IPS DF 6.9 (cell line): ENCODE measurements at places on chromosomes 5 and 9.

DNA sequence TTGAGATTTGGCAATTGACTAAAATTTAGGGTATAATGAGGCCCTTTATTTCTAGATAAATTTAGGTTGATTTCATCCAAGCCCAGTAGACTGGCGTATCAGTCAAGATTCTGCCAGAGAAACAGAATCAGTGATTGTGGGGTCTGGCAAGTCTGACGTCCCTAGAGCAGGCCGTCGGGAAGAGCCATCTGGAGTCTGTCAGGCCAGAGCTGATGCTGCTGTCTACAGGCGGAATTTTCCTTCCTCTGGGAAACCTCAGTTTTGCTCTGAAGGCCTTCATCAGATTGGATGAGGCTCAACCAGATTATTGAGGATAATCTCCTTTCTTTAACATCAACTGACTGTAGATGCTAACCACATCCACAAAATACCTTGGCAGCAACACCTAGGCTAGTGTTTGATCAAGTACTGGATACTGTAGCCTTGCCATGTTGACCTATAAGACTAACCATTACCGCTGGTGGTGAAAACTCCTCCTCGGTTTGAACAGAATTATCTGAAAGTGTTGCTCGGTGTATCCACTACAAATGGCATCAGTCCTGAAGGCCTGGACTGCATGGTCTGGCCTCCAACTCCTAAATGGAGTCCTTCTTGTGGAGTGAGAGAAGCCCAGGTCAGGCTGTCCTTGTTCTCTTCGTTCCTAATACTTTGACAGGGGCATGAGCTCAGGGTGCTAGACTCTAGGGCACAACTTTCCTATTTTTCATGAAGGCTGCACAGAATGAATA lies 83.2 kb upstream of the ANKH start:
- DNase-seq = no peak

- no peak for DNase-seq
Measured at GRCh38 chr5:80565330-80565729, 4.8 kb downstream of the ANKRD34B start.

- no peak for DNase-seq
Measured at GRCh38 chr9:72864327-72864726, 88.5 kb downstream of the ALDH1A1 start.

- DNase-seq = no peak
Measured at GRCh38 chr9:70205366-70206020, 53.3 kb upstream of the SMC5 start.

- DNase-seq = no peak
Measured at GRCh38 chr5:154181161-154181560, 9.4 kb upstream of the GALNT10 start.

DNA sequence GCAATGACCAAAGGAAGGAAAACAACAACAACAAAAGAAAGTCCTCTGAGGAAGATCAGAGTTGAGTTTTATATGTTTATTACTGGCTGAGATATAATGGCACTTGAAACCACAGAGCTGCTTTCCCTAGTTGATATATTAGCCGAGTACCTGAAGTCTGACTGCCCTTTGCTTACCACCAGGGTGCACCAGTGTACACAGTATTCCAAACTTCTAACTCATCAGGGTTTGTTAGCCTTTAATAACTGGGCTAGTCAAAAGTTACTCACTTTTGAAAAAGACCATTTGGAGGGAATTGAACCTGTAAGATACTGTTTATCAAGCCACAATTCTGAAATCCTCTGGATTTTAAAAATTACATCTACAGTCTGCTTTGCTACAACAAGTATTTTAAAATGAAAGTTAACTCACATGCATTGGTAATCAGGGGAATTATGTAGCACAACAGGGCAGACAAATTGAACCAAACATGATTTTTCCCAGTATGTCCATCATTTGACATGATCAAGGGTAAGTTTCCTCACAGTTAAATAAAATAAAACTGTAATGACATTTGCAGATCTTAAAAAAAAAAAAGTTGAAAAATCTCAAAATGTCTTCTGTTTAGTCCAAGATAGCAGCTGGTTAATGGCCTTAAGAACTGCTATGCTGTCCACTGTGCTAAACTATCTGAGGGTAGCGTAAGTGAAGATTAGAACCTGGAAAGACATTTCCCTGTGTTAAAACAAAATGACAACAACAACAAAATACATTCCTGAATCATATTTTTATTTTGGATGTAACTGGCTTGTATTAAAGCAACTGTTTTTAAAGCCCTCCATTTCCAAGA lies 57.3 kb upstream of the C6 start:
- peak; percentile 7 for DNase-seq

- DNase-seq = no peak
Measured at GRCh38 chr9:27861887-27862286, 288.6 kb upstream of the C9orf72 start.

GRCh38 chr9:21904371-21904770 lies 89.8 kb downstream of the CDKN2A start:
- no peak for DNase-seq

DNA sequence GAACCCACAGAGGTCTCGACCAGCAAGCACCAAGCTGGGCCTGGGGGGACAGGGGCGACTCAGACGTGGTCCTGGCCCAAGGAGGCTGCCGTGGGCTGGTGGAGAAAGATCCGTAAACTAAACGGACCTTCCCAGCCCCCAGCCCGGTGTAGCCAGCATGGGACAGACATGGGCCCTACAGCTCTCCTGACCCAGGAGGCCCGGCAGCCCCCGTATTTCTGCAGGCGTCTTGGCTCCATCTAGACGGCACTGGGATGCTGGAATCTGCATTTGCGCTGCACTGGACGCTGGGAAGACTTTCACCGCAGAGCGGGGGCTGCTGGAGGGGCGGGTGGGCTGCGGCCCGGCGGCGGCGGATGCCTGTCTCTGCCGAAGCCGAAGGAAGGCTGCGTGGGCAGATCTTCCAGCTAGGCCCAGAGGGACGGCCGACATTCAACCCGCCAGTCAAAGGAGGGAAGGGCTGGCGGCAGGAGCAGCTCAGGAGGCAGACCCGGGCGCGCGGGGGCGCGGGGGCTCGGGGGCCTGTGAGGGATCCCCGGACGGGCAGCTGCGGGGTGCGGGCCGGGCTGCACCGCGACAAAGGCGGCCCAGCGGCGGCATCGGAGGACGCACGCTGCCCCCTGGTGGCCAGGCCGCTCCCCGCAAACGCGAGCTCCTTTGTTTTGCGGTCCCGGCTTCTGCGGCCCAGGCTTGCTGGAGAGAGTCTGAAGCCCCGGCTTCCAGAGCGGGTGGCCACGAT lies 266.2 kb downstream of the NSG2 start:
- peak; percentile 45 for DNase-seq

GRCh38 chr9:81849631-81850259 lies 78.5 kb upstream of the SPATA31D4 start:
- DNase-seq = no peak

GRCh38 chr5:72720205-72720604 lies 96.3 kb upstream of the TNPO1 start:
- no peak for DNase-seq

DNA sequence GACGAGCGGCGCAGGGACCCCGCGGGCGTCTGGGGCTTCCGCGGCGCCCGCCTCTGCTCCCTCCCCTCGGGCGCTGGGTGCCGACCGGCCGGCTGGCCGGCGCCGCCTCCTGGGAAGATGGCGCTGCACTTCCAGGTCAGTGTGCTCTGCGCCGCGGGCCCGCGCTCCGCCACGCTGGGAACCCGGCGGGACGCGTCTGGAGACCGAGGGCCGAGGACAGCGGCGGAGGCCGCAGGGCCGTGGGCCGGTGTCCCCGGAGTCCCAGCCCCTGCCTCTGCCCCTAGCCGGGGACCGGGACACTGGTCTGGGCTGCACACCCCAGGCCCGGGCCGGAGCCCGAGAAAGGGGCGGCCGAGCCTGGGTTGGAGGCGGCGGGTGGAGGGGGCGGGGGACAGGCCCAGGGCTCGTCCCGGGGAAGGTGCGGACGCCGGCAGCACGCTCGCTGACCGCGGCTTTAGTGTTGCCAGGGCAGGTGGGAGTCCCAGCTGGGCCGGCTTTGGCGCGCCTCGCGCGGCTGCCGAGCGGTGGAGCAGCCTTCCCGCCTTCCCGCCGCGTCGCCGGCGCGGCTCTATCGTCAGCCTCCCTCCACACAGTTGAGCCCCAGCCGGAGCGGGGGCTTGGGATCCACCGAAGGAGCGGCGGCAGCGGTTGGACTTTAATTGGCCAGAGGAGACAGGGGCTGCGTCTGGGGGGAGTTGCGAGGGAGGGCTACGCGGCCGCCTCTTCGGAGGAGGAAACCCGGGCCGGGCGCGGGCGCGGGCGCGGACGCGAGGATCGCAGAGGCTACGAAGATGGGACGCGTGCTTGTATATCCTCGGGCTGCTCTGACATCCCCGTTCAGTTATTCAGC lies at the start of gene RANBP17:
Gene RANBP17, plus strand, starts transcription at position 102 of the 850 bp plus-strand sequence.
- DNase-seq = peak; percentile 43

DNA sequence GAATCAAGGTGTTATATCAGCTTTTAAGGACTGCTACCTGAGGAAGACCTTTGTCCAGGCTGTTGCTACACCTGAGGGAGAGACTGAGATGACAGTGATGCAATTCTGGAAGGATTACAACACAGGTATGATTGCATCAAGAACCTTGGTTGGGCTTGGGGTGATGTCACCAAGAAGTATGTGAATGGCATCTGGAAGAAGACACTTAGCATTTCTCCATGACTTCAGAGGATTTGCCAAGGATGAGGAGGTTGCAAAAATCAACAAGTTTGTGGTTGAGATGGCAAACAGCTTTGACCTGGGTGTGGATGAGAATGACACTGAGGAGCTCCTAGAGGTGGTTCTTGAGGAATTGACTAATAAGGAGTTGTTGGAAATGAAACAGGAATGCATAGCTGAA lies 67.9 kb upstream of the PANK3 start:
- no peak for DNase-seq

DNA sequence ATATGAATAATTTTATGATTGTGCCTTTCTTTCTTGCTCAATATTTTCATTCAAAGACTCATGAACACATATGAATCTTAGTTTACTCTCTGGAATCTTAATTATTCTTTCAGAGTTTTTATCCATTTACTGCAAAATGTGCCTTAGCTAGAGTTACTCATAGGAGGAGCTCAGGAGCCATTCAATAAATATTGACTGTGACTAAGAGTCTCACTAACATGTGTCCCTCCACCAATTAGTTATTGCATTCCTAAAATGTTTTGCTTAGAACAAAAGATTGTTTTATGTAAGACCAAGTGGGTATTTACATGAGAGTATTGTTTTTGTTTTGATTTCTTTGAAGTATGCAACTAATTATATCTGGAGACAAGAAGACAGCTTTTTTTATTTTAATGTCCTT lies 218.4 kb upstream of the MAST4 start:
- no peak for DNase-seq

DNA sequence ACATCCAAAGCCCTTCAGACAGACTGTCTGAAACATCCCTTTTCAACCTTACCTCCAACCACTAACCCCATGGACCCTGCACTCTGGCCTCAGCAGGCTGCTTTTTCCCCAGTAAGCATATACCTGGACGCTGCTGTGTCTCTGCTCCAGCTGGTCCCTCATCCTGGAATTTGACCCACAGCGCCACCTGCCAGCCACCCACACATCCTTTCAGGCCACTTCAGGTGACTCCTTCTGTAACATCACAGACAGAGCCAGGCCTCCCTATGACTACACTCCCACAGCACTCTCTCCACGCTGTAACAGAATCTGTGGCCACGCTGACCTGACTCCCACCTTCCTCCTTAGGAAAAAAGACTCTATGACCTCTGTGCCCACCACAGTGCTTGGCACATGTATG lies 3.4 kb downstream of the MGAT1 start:
- no peak for DNase-seq

GRCh38 chr5:3309538-3309937 lies 286.1 kb upstream of the IRX1 start:
- no peak for DNase-seq

- DNase-seq = no peak
Measured at GRCh38 chr9:133004091-133004998, 25.9 kb downstream of the GFI1B start.

- DNase-seq = no peak
Measured at GRCh38 chr9:18371621-18372020, 102.3 kb upstream of the ADAMTSL1 start.

DNA sequence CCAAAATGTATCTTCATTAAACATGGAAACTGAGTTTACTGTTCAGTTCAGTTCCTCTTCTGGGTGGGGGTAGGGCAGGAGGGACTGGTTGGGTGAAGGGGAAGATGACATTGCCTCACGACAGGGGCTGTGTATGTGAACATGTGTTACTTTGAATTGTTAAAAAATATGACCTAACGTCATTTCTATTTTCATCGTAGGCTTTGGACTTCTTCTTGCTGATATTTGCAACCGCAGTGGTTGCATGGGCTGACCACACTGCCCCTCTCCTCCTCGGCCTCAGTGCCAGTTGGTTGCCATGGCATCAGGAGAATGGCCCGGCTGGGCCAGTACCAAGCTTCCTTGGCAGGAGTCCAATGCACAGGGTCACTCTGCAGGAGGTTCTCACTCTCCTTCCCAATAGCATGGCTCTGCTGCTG lies 41.5 kb downstream of the HACD4 start:
- DNase-seq = no peak

- no peak for DNase-seq
Measured at GRCh38 chr5:171571663-171572062, 152.2 kb downstream of the FGF18 start.

- no peak for DNase-seq
Measured at GRCh38 chr5:53333160-53333559, 147.3 kb upstream of the FST start.

- no peak for DNase-seq
Measured at GRCh38 chr9:12997009-12997408, 222.2 kb downstream of the LURAP1L start.

- no peak for DNase-seq
Measured at GRCh38 chr5:14882658-14883580, 11.3 kb upstream of the ANKH start.

GRCh38 chr9:93098236-93098946 lies 2.4 kb downstream of the CARD19 start:
- no peak for DNase-seq

DNA sequence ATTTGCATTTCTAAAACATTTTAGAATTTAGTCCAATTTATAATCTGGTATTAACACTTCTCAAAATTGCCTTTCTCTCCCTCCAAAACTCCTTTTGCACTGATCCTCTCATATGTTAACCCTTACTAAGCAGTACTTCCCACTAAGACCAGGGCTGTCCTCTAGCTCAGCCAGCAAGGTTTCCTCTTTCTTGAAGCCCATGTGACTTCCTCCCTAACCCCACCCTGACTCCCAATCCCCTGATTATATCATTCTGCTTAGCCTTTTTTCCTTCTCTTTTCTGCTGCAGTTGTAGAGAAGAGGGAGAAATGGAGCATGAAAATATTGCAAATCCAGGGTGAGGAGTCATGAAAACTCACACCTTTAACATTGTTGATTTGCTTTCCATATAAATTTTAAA lies 241.7 kb downstream of the MCTP1 start:
- DNase-seq = no peak

- DNase-seq = no peak
Measured at GRCh38 chr5:134934202-134934601, 29.3 kb downstream of the PCBD2 start.

GRCh38 chr9:108835831-108836230 lies 20.0 kb downstream of the ACTL7B start:
- DNase-seq = no peak

GRCh38 chr5:143400541-143401226 lies 2.8 kb downstream of the NR3C1 start:
- DNase-seq = no peak
